ENCODE measurements at places on chromosomes 16 and 17. TPM values are rescaled to one million over a fixed set of nuclear protein-coding genes. Genes with fewer than 3 reads are reported as not detected.

MYH1 gene
- not detected for total RNA-seq

CCDC200 gene
- 0.16 TPM for total RNA-seq

SPATA2L gene
- total RNA-seq = 6.4 TPM

CARD14 gene
- 0.47 TPM for total RNA-seq

TLCD1 gene
- total RNA-seq = 3.3 TPM

ASB16 gene
- not detected for total RNA-seq

CLDN9 gene
- under 0.01 TPM for total RNA-seq

COASY gene
- total RNA-seq = 7.7 TPM

KRTAP4-1 gene
- not detected for total RNA-seq

ACADVL gene
- total RNA-seq = 286 TPM

CLEC18C gene
- total RNA-seq = under 0.01 TPM

CCR7 gene
- not detected for total RNA-seq
